ENCODE measurements at places on chromosomes 3 and 15. TPM values are rescaled to one million over a fixed set of nuclear protein-coding genes. Genes with fewer than 3 reads are reported as not detected.

Gene DOCK3
- total RNA-seq = 2.6 TPM

DNA sequence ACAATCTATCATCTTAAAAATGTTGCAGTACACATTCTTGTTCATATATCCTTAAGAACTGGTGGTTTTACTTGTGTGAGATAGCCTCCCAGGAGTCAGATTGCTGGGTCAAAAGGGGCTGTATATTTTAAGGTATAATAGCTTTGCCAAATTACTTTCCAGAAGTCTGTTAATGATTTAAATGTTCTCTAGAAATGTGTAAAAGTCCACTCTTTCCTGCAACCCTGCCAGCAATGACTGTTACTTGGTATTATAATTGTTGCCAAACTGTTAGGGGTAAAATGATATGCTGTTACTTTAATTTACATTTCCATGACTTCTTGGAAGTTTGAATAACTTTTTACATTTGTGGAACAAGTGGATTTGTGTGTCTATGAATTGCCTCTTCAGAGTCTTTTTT is 170.8 kb downstream of the SLC9A9 start:
- peaks cover 10% of the 10 kb centered on the region for H3K4me1 ChIP-seq
- no peaks in the 10 kb centered on the region for H3K27me3 ChIP-seq
- no peak overlapping the region for H3K27ac ChIP-seq
- H3K36me3 ChIP-seq = no peaks in the 10 kb centered on the region

- H3K36me3 ChIP-seq = no peaks in the 10 kb centered on the region
- no peak overlapping the region for H3K27ac ChIP-seq
- no peaks in the 10 kb centered on the region for H3K27me3 ChIP-seq
- peak; percentile 15 for DNase-seq
- H3K4me3 ChIP-seq = no peak overlapping the region
Measured at GRCh38 chr3:194617827-194618226, 15.4 kb downstream of the TMEM44 start.

GRCh38 chr3:120773932-120774331 is 31.4 kb downstream of the GTF2E1 start:
- DNase-seq = peak; percentile 4
- H3K27ac ChIP-seq = no peak overlapping the region
- no peaks in the 10 kb centered on the region for H3K27me3 ChIP-seq
- peaks cover 9% of the 10 kb centered on the region for H3K4me1 ChIP-seq
- no peak overlapping the region for H3K4me3 ChIP-seq

Gene LYZL4
- not detected for total RNA-seq

- H3K4me1 ChIP-seq = peaks cover 21% of the 10 kb centered on the region
- no peaks in the 10 kb centered on the region for H3K27me3 ChIP-seq
- DNase-seq = no peak
Measured at GRCh38 chr3:32706348-32707025, 21.5 kb downstream of the CNOT10 start.

Gene ZIC4
- not detected for total RNA-seq

Gene FAM81A
- 0.57 TPM for total RNA-seq

DNA sequence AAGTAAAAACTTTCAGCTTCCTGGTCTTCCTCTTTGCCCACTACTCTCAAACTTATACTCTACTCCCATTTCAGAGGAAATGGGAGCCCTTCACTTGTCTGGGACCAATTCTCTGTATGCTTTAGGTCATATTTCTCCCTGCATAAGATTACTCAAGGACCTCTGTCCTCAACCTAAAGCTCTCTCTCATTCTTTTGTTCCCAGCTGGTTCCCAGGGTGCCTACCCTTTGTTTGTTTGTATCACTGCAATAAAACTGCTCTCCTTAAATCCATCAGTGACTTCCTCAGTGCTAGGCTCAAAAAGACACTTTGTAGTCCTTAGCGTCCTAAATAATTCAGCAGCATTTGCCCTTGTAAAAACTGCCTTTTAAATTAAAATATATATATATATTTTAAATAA is 2.9 kb downstream of the NGRN start:
- peak overlapping the region; percentile 98 for H3K4me3 ChIP-seq
- no peak for DNase-seq
- H3K27ac ChIP-seq = peak overlapping the region; percentile 72
- H3K36me3 ChIP-seq = peaks cover 44% of the 10 kb centered on the region

Gene DCP1A
- total RNA-seq = 33.4 TPM

DNA sequence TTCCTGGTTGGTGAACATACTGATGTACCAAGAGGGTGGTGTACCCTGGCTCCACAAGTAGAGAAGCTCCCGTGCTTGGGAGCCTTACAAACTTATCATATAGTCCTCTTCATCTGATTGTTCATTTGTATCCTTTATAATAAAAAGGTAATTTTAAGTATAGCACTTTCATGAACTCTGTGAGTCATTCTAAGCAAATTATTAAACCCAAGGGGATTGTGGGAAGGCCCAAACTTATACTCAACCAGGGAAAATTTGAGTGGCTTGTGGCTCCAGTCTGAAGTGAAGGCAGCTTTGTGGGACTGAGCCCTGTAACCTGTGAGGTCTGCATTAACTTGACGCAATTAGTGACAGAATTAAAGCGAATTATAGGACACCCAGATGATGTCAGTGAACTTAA is 29.0 kb downstream of the TTBK2 start:
- peaks cover 10% of the 10 kb centered on the region for H3K36me3 ChIP-seq
- H3K4me1 ChIP-seq = peaks cover 5% of the 10 kb centered on the region
- DNase-seq = no peak
- H3K27me3 ChIP-seq = no peaks in the 10 kb centered on the region

Gene PLA1A
- total RNA-seq = not detected

Gene SH2D7
- total RNA-seq = not detected

- H3K27ac ChIP-seq = no peak overlapping the region
- H3K4me1 ChIP-seq = peaks cover 16% of the 10 kb centered on the region
- H3K36me3 ChIP-seq = no peaks in the 10 kb centered on the region
Measured at GRCh38 chr3:143763564-143764162, 84.6 kb downstream of the SLC9A9 start.

DNA sequence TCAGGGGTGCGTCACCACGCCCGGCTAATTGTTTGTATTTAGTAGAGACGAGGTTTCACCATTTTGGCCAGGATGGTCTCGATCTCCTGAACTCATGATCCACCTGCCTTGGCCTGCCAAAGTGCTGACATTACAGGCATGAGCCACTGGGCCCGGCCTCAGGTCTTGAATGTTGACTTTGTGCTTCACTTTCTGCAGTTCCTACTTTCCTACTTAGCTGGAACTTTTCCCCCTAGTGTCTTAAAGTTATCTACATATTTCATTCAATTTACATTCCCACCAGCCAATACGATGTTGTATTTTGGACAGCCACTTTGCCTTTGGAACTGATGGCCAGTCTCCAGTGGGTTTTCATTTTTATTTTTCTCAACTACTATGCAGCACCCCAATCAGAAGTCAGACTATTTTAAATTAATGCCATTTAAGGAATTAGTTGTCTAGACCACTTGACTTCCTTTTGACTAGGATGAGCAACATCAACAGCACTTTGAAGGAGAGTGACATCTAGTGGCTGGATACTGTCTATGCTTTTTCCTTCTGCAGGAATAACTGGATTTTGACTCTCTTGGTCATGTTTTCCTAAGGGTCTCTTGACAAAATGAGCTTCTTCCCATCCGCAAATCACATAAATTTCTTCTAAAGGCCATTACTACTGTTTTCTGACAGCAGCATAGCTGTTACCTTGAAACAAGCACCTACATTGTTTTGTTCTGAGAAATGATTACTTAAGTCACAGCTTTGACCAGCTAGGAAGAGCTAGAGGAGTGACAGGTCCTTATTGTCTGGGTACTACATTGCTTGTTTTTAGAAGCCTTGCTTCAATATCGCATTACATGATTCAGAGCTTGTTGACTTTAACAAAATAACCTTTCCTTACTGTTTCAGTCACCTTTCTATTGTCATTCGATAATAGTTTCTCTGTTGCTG is 140.2 kb downstream of the ITPR1 start:
- DNase-seq = no peak
- H3K27me3 ChIP-seq = no peaks in the 10 kb centered on the region
- peak overlapping the region; percentile 37 for H3K27ac ChIP-seq

DNA sequence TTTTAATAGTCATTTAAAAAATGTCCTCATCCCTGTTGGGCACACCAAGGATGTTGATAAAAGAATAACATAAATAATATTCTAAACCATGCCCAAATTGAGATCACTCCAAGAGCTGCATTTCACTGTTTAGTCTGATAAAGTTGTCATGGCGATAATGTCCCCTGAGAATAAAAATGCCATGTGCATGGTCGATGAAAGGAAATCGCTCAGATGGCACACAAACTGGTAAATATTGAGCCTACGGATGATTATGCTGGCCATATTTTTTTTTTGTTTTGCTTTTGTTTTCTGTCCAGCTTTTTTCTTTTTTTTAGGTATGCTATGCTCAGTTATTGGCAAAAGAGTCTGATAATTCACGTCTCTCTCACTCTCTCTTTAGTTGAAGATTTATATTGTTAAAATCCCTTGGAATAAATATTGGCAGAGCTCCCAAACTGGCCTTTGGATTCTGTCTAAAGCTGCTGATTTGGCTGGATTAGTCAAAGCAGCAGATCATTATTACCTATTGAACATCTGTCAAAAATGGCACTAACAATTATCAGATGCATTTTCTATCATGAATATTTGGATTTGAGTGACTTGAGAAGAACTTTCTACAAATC is 643.8 kb downstream of the SQOR start:
- H3K27me3 ChIP-seq = no peaks in the 10 kb centered on the region
- no peaks in the 10 kb centered on the region for H3K36me3 ChIP-seq
- H3K4me3 ChIP-seq = no peak overlapping the region
- no peaks in the 10 kb centered on the region for H3K4me1 ChIP-seq
- no peak for DNase-seq

Gene TSPAN3
- total RNA-seq = 28.4 TPM

Gene FETUB
- not detected for total RNA-seq

GRCh38 chr3:182711853-182712252 is 81.5 kb upstream of the ATP11B start:
- no peak overlapping the region for H3K27ac ChIP-seq
- DNase-seq = no peak
- H3K36me3 ChIP-seq = no peaks in the 10 kb centered on the region
- peaks cover 5% of the 10 kb centered on the region for H3K27me3 ChIP-seq
- H3K4me1 ChIP-seq = peaks cover 8% of the 10 kb centered on the region

Gene CHRNB4
- not detected for total RNA-seq

Gene CXCR6
- total RNA-seq = 0.85 TPM

- H3K4me1 ChIP-seq = no peaks in the 10 kb centered on the region
- no peak overlapping the region for H3K27ac ChIP-seq
- DNase-seq = no peak
- no peaks in the 10 kb centered on the region for H3K36me3 ChIP-seq
- H3K4me3 ChIP-seq = no peak overlapping the region
Measured at GRCh38 chr15:36429707-36430106, 149.7 kb upstream of the CDIN1 start.

DNA sequence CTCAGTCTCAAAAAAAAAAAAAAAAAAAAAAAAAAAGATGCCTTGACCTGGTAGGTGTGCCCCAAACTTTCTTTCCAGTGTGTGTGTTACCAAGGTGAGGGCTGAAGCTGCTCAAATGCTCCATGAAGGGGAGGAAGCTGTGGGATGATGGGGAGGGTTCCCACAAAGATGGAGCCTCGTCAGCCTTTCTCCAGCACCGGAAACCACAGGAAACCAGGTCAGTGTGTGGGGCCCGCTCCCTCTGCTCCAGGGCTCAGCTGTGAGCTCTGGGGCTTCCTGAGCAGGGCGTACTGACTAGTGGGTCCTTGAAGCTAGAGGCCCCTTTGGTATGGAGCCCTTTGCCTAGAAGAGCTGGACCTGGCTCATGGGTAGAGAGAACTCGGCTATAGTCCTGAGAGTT is 681 bp upstream of the IL17RE start:
- peak; percentile 55 for DNase-seq
- no peaks in the 10 kb centered on the region for H3K27me3 ChIP-seq
- peaks cover 2% of the 10 kb centered on the region for H3K36me3 ChIP-seq
- H3K27ac ChIP-seq = peak overlapping the region; percentile 30
- H3K4me1 ChIP-seq = peaks cover 44% of the 10 kb centered on the region
- H3K4me3 ChIP-seq = peak overlapping the region; percentile 27

DNA sequence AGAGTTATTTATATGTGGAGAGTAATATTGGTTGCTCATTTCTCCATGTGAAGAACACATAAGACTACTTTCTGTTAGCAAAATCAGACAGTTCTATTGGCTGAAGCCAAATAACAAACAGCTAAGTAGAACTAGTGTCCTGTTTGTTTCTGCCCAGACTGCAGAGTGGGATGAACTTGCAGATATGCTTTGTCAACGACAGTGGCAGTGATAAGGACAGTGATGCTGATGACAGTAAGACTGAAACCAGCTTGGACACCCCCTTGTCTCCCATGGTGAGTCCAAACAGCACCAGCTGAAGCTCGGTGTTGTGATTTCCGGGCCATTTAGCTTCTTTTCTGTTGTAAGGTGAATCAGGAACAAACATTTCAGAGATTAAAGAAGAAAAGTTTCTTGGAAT is 102.6 kb upstream of the IL12A start:
- H3K27me3 ChIP-seq = peaks cover 3% of the 10 kb centered on the region
- no peak overlapping the region for H3K4me3 ChIP-seq
- DNase-seq = no peak
- no peak overlapping the region for H3K27ac ChIP-seq

DNA sequence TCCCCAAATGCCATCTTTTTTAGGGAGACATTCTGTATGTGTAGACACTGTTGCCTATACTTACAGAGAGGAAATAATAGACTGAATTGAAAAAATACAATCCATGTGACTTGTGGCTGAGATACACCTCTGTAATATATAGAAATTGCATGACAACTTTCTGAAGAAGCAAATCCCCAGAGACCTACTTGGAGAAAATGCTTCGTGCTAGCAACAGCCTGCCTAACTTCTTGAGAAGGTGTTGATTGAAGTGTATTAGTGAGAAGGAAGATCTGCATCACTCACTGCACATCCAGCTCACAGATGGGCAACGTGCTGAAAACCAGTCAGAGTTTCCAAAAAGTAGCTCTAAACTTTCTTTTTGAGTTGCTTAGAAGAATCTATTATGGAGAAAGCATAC is 404.1 kb downstream of the EPHB1 start:
- no peak overlapping the region for H3K4me3 ChIP-seq
- no peak for DNase-seq
- no peaks in the 10 kb centered on the region for H3K4me1 ChIP-seq
- H3K36me3 ChIP-seq = no peaks in the 10 kb centered on the region

All from activated CD4-positive, alpha-beta T cell treated with anti-CD3 and anti-CD28 coated beads for 36 hours (primary cell).